ENCODE measurements at places on chromosomes 2 and 18.

DNA sequence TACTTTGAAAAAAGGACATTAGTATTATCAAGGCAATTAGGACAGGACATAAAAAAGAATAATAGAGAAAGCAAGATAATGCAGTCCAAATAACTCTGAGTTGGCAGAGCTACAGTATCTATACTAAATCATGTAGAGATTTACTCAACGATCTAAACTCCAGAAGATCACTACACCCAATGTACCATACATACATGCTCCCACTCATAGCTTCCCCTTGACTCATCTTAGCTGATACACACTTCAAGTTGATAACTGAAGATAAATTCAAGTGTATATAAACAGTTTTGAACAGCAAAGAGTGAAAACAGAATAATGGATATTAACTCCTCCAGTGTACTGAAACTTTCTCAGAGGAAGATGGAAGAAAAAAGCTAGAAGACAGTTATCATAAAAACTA lies 78.5 kb downstream of the SESTD1 start:
- no peak for DNase-seq

DNA sequence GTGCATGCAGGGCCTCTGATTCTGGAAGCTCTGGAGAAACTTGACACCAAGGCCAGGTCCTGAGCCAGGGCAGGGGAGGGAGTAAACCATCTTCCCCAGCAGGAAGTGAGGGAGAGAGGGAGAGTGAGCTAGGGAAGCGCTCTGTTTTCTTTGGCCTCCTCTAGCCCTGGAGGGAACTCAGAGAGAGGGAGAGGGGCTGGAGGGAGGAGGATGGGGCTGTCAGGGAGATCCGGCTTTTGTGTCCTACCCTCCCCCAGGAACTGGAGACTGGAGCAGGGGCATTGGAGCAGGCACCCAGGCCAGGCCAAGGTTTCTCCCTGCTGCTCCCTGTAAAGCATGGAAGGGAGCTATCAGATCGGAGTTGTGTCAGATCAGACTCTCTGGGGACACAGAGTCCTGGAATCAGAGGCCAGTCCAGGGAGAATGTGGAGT lies 22.7 kb upstream of the PKDCC start:
- no peak for DNase-seq

DNA sequence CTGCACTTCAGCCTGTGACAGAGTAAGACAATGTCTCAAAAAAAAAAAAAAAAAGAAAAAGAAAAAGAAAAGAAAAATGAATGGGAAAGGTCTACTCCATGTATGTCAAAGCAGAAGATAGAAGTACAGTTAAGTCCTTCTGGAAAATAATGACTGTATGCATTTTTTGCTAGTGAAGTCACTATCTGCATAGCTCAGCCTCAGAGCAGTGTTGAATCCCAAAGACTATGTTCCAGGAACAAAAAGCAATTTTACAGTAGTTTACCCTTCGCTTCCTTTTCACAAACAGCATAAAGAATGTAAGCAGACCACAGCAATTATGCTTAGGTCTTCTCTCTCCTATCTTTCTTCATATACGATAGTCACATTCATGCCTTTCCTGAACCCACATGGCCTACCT lies 497.4 kb downstream of the CMPK2 start:
- DNase-seq: no peak

DNA sequence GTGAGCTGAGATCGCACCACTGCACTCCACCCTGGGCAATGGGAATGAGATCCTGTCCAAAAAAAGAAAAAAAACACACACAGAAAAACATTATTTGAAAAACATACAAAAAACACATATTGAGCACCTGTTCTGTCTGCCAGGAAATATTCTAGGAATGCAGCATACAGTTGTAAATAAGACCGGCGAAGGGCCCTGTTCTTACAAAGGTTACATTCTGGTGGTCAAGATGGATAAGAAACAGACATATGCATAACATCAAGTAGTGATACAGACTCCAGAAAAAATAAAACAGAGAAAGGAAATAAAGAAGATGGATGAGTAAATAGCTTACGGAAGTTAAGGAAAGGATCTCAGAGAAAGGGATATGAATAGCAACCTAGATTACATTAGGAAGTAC lies 159.8 kb downstream of the GALNT3 start:
- no peak for DNase-seq

DNA sequence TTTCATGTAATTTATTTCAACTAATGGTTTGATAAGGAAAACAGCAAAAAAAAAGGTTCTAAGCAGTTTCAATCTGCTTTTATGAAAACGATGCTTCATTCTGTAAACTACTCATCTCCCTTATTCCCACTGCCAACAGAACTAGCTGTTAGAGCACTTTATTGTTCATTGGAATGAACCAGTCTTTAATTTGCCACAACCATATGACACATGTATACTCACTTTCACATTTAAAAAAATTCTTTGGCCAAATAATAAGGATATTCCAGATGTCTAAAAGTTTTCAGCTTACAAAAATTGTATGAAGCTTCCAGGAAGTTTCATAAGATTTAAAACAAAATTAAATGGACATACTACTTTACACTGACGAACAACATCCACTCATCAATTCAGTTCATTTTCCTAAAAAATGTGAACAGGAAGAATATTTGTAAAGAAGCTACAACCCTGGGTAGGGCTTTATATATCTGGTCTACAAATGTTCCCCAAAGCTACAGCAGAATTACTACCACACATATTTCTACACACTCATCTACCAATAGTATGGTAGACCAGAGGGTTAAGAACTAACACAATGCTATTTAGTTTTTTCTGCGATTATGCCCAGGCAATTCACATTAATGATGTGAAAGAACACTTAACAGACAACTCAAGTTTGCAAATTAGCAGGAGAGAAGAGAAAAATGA lies 37.7 kb downstream of the ZNF521 start:
- DNase-seq: no peak

DNA sequence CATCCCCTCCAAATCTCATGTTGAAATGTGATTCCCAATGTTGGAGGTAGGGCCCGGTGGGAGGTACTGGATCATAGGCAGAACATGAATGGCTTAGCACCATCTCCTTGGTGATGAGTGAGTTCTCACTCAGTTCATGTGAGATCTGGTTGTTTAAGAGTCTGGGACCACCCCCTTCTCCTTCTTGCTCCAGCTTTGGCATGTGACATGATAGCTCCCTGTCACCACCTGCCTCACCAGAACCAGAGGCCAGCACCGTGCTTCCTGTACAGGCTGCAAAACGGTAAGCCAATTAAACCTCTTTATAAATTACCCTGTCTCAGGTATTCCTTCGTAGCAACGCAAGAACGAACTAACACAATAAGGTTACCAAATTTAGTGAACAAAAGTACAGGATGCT lies 95.4 kb downstream of the ZBTB7C start:
- DNase-seq: peak; percentile 63

GRCh38 chr18:45122506-45122905 lies 441.8 kb downstream of the SETBP1 start:
- DNase-seq: no peak

- no peak for DNase-seq
These were observed 1.8 kb downstream of the ZBTB7C start for GRCh38 chr18:48407358-48407757.

- peak; percentile 22 for DNase-seq
These were observed at the start of gene FKBP1B for GRCh38 chr2:24049485-24050021. Gene FKBP1B, plus strand, starts transcription at chr2:24049741. Its CDS starts 109 bp downstream, at chr2:24049850.

- DNase-seq: no peak
These were observed 4.3 kb downstream of the EPG5 start for GRCh38 chr18:45962866-45963265.

- no peak for DNase-seq
These were observed at the start of gene FLACC1 for GRCh38 chr2:201357221-201357620. Gene FLACC1, minus strand, starts transcription at chr2:201357345. Its CDS starts 5,941 bp downstream, at chr2:201351404.

DNA sequence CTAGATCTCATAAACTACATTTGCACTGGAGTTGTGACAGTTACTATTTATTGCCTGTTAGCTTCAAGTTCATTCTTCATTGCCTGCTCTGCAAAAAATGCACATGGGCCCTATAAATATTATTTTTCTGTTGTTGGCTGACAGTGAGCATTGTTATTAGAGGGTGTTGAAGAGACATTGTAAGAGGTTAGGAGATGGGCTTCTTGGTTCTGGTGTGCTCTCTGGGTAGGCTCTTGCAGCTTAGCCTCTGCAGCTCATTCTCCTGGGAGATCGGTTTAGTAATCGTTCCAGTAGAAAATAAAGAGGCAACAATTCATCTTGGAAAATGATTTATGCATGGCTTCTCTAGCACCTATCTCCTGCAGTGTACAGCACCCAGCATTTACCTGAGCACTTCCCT lies 113.8 kb upstream of the SCN7A start:
- DNase-seq: no peak

- no peak for DNase-seq
These were observed 30.1 kb downstream of the INO80C start for GRCh38 chr18:35467624-35468016.

- DNase-seq: no peak
These were observed 239.6 kb downstream of the MREG start for GRCh38 chr2:215773728-215774127.

DNA sequence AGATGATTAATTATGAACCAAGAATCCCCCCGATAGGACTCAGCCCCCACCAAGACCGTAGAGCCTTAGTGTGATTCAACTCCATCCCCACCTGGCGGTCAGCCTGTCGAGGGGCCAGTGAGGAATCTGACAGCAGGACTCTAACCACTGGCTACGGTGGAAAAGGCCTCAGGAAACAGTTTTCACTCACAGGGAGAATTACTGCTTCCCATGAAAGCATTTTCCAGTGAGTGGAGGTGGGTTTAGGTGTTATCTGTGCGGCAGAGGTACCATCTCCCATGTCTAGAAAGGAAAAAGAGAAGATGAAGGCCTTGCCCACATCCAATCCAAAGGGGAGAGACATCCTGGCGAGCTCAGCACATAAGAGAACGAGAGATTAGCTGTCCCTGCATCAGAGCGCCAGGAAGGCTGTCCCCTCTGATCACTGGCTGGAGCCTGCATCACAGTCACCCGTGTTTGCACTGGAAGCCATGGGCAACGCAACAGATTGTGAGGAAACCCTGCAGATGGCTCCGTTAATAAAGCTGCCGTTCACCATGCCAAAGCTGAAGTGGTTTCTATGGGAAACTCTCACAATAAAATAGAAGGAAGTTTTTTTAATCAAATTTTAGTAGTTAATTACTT lies 22.3 kb downstream of the COX7A2L start:
- DNase-seq: no peak

- no peak for DNase-seq
These were observed 1.7 kb upstream of the ASPRV1 start for GRCh38 chr2:69962986-69963730.

DNA sequence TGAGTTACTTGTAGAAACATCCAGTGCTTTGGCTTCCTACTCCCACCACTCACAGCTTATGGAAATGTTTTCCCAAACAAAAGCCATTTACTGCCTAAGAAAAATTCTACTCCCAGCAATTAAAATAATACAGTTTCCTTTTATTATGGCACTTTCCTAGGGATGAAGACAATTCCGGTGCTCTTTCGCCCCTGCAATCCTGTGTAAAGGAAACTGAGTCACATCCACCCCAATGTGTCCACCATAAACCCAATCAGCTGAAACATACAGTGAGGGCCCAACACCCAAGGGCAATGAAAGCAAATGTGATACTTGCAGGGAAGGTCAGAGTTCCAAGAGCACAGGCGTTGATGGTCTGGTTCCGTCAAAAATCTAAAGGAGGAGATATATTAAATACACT lies 62.0 kb upstream of the ST3GAL5 start:
- DNase-seq: no peak

DNA sequence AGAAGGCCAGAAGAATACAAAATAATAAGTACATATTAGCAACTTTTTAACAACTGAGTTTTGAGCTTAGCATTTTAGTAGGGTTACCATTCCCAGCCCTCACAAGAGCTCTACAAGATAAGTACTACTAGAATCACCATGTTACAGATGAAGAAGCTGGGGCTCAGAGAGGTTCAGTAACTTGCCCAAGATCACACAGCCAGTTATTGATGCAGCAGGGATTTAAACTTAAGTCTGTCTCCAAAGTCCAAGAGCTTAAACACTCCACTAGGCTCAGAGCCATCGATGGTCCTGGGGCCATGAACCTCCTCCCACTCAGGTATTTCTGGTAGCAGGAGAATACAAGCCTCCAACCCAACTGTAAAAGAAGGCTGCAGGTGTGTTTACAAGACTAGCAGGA lies 30.8 kb downstream of the TNS1 start:
- DNase-seq: no peak

GRCh38 chr2:56671973-56672569 lies 488.3 kb downstream of the CCDC85A start:
- no peak for DNase-seq

DNA sequence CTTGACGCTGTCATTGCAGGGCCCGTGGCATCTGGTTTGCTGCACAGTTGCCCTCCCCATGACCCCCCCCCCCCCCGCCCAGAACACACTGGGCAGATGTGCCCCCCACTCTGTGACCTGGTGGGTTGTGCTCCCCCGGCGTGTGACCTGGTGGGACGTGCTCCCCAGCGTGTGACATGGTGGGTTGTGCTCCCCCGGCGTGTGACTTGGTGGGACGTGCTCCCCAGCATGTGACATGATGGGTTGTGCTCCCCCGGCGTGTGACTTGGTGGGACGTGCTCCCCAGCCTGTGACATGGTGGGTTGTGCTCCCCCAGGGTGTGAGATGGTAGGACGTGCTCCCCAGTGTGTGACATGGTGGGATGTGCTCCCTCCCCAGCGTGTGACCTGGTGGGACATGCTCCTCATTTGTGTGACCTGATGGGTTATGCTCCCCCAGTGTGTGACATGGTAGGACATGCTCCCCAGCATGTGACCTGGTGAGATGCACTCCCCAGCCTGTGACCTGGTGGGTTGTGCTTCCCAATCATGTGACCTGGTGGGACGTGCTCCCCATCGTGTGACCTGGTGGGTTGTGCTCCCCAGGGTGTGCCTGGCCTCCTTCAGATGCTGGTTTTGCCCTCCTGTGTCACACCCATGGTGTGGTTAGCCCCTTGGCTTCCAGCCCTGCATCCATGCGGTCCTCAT lies 213.7 kb downstream of the AGAP1 start:
- DNase-seq: no peak

GRCh38 chr2:230924470-230925341 lies at the start of gene GPR55:
Gene GPR55, minus strand, starts transcription at chr2:230925242. Its CDS starts 14,280 bp downstream, at chr2:230910962.
- DNase-seq: no peak

DNA sequence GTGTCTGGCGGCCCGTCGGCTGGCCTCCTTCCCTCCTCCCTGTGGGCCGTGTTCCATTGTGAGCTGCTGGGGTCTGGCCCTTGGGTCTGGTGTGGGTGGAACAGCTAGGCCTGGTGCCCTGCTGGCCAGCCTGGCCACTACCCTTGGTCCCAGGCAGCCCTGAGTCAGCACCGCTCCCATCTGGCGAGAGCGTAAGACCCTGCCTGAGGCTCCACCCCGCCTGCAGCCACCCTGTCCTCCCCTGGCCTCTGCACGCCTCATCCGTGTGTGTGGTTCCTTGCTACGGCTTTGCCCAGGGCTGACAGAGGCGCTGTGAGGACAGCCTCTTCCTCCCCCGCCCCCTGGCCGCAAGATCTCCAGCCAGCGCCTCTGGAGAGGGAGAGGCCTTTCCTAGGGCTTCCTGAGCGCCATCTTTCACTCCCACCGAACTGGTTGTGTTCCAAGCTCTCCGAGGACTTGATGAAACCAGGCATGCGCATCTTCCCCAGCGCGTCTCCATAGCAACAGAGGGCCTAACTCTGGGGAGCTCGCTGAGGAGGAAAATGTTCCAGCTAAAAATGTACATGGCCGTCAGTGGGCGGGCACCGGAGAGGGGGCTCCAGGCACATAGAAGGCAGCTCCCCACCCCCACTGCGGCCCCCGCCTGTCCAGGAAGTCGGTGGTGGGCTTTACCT lies 83.0 kb downstream of the STPG4 start:
- no peak for DNase-seq

- DNase-seq: peak; percentile 20
These were observed 122.1 kb upstream of the HS6ST1 start for GRCh38 chr2:128440666-128441340.

GRCh38 chr2:109330056-109330455 lies 201.1 kb downstream of the SH3RF3 start:
- no peak for DNase-seq
